ENCODE measurements at places on chromosomes 13 and 19. TPM values are rescaled to one million over a fixed set of nuclear protein-coding genes. Genes with fewer than 3 reads are reported as not detected.

GRCh38 chr19:13408889-13409518 is 97.3 kb downstream of the CACNA1A start:
- H3K27me3 ChIP-seq = no peaks in the 10 kb centered on the region
- no peak overlapping the region for H3K4me3 ChIP-seq
- no peaks in the 10 kb centered on the region for H3K4me1 ChIP-seq
- H3K27ac ChIP-seq = no peak overlapping the region
- H3K36me3 ChIP-seq = no peaks in the 10 kb centered on the region
- DNase-seq = no peak

DNA sequence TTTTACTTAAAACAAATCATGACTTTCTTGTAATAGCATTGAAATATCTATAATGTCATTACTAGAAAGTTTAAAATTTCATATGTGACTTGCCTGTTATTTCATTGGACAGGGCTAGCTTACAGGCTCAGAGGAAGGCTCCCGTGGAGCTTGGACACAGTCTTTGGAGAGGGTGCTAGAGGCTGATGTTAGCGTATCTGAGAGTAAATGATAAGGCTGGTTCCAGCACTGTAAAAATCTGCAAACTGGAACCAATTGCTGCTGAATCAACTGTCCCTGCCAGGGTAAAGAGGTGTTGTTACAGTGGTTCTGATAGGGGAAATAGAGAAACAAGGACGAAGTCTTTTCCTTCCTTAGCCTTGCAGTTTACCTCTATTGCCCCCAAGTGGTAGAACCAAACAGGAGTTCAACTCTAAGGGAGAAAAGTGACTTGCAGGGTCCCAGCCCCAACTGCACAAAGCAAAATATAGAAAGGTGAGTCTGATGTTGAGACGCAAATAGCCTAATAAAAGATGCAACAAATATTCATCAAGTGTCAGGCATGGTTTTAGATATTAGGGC is 901.7 kb downstream of the DIAPH3 start:
- H3K36me3 ChIP-seq = no peaks in the 10 kb centered on the region
- no peaks in the 10 kb centered on the region for H3K27me3 ChIP-seq
- DNase-seq = no peak
- no peaks in the 10 kb centered on the region for H3K4me1 ChIP-seq

GRCh38 chr13:64482373-64482772 is 2747.8 kb downstream of the PCDH9 start:
- H3K4me3 ChIP-seq = no peak overlapping the region
- no peak overlapping the region for H3K27ac ChIP-seq
- H3K27me3 ChIP-seq = no peaks in the 10 kb centered on the region

- H3K27me3 ChIP-seq = peaks cover 3% of the 10 kb centered on the region
- DNase-seq = no peak
- no peak overlapping the region for H3K4me3 ChIP-seq
- no peaks in the 10 kb centered on the region for H3K4me1 ChIP-seq
- no peaks in the 10 kb centered on the region for H3K36me3 ChIP-seq
- H3K27ac ChIP-seq = no peak overlapping the region
These were observed 101.4 kb upstream of the GPR12 start for GRCh38 chr13:26861941-26862340.

GRCh38 chr13:31456056-31456455 is 256.3 kb downstream of the B3GLCT start:
- no peaks in the 10 kb centered on the region for H3K4me1 ChIP-seq
- no peaks in the 10 kb centered on the region for H3K36me3 ChIP-seq
- H3K4me3 ChIP-seq = no peak overlapping the region
- peaks cover 3% of the 10 kb centered on the region for H3K27me3 ChIP-seq
- no peak overlapping the region for H3K27ac ChIP-seq
- no peak for DNase-seq

GRCh38 chr19:5627395-5627904 is 4.6 kb downstream of the SAFB start:
- no peak for DNase-seq
- H3K27me3 ChIP-seq = peaks cover 3% of the 10 kb centered on the region
- peaks cover 63% of the 10 kb centered on the region for H3K4me1 ChIP-seq

GRCh38 chr19:29967623-29968022 is 25.6 kb downstream of the URI1 start:
- no peaks in the 10 kb centered on the region for H3K27me3 ChIP-seq
- peaks cover 52% of the 10 kb centered on the region for H3K4me1 ChIP-seq
- H3K36me3 ChIP-seq = peaks cover 1% of the 10 kb centered on the region
- no peak overlapping the region for H3K4me3 ChIP-seq
- H3K27ac ChIP-seq = no peak overlapping the region

GRCh38 chr19:6062274-6062673 is 48.0 kb downstream of the RFX2 start:
- no peaks in the 10 kb centered on the region for H3K27me3 ChIP-seq
- H3K27ac ChIP-seq = peak overlapping the region; percentile 65
- H3K4me1 ChIP-seq = peaks cover 47% of the 10 kb centered on the region
- no peak overlapping the region for H3K4me3 ChIP-seq
- DNase-seq = no peak

DNA sequence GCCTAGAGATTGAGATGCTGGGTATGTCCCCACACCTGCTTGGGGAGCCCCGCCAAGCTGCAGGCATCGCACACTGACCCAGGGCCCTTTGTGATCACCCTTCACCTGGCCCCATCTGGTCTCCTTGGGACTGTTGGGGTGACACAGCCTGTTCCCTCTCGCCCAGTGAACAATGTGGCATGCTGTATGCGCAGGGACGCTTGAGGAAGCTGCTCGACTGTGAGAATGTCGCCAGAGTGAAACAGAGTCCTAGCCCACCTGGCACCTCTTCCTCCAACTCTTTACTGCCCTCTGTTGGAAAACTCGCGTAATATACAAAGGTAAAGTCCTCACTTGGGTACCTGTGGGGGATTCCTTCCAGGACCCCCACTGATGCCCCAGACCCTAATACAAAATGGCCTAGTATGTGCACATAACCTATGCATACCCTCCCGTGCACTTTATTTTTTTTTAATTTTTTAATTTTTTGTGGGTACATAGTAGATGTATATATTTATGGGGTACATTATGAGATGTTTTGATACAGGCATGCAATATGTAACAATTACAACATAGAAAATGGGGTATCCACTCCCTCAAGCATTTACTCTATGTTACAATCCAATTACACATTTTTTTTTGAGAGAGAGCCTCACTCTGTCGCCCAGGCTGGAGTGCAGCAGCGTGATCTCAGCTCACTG is 9.0 kb downstream of the BLOC1S3 start:
- H3K27ac ChIP-seq = no peak overlapping the region
- H3K27me3 ChIP-seq = peaks cover 2% of the 10 kb centered on the region
- no peaks in the 10 kb centered on the region for H3K4me1 ChIP-seq
- H3K36me3 ChIP-seq = no peaks in the 10 kb centered on the region

- peaks cover 10% of the 10 kb centered on the region for H3K27me3 ChIP-seq
- no peak overlapping the region for H3K27ac ChIP-seq
- no peaks in the 10 kb centered on the region for H3K36me3 ChIP-seq
- DNase-seq = no peak
These were observed 50.4 kb upstream of the CYSLTR2 start for GRCh38 chr13:48603375-48603774.

DNA sequence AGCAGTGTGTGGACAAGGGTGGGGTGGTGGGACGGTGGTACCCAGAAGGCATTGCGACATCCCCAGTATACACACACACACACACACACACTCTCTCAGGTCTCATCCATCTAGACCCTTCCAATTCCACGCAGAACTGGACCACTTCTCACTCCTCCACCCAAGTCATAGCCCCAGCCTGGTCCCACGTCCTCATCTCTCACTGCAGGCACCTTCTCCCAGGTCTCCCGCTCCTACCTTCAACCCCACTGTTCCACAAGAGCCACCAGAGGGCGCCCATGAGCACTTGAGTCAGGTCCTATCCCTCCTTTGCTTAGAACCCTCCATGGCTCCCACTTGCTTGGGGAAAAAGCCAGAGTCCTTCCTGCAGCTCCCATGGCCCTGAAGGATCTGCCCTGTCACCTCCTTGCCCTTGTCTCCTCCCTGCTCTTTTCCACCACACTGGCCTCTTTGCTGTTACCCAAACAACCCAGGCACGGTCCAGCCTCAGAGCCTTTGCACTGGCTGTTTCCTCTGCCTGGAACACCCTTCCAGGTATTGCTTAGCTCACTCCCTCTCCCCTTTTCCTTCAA is 62.6 kb downstream of the IER2 start:
- peak overlapping the region; percentile 41 for H3K27ac ChIP-seq
- H3K4me3 ChIP-seq = no peak overlapping the region
- H3K27me3 ChIP-seq = peaks cover 4% of the 10 kb centered on the region
- peak; percentile 59 for DNase-seq

- H3K4me3 ChIP-seq = peak overlapping the region; percentile 96
- H3K27ac ChIP-seq = peak overlapping the region; percentile 96
- peaks cover 62% of the 10 kb centered on the region for H3K4me1 ChIP-seq
- DNase-seq = no peak
These were observed 685 bp downstream of the GMFG start for GRCh38 chr19:39335168-39335548.

GRCh38 chr19:15378534-15379082 is 979 bp downstream of the AKAP8 start:
- peaks cover 35% of the 10 kb centered on the region for H3K4me1 ChIP-seq
- DNase-seq = peak; percentile 41
- peak overlapping the region; percentile 98 for H3K4me3 ChIP-seq
- H3K36me3 ChIP-seq = peaks cover 19% of the 10 kb centered on the region
- H3K27me3 ChIP-seq = no peaks in the 10 kb centered on the region

DNA sequence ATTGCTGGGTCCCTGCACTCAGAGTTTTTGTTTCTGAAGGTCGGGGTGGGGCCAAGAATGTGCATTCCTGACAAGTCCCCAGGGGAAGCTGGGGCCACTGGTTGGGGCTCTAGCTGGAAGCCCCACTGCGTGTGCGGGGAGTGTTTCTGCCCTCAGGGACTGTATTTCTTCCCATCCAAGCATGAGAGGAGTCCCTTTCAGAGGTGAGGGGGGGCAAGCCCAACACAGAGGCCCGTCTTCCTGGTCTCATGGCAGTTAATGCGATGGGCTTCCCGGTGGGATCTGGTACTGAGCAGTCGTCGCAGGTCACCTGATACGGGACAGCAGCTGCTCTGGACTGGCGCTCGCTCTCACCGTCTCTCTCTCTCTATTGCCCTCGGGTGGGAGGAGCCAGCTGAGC is 50.4 kb downstream of the GPR12 start:
- no peak for DNase-seq
- H3K4me1 ChIP-seq = no peaks in the 10 kb centered on the region
- no peak overlapping the region for H3K27ac ChIP-seq
- no peak overlapping the region for H3K4me3 ChIP-seq
- H3K27me3 ChIP-seq = peaks cover 4% of the 10 kb centered on the region

- peak overlapping the region; percentile 79 for H3K4me3 ChIP-seq
- H3K27me3 ChIP-seq = peaks cover 21% of the 10 kb centered on the region
- peak overlapping the region; percentile 12 for H3K27ac ChIP-seq
These were observed 17.8 kb downstream of the LMTK3 start for GRCh38 chr19:48493718-48494401.

DNA sequence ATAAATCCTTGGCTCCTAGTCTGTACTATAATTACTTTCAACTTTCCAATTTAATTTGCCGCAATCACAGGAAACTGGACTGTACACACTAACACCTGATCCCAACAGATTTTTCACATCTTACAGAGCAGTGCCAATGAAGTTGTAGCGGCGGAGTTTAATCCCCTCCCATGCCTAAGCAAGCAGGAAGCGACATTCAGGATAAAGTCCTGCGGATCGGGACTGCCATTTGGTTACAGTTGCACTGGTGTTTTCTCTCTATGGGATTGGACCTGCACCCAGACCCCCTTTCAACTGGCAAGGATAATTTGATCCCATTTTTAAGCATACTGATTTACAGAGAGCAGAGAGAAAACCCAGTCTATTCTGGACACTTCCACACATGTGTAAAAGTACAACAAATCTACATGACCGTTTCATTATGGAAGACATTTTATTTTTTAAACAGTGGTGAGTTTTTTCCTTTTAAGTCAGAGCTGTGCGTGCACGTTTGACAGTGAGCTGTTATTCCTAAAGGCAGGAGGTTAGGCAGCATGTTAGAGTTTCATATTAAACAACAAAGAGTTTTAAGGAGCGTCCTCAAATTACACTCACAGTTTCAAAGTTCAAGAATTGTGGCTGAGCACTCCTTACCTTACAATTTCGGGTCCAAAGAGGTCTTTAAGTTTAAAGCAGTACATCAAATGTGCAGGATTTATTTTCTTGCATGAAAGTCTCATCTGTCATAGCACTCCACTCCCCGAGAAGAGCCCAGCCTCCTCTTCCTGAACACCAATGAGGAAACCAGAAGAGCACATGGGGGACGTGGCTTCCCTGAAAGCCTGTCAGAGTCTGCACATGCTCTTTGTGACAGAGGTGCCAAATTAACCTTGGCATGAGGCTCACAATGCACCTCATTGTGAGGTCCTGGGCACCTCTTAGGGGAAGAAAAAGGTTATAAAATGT is 141.6 kb upstream of the RFC3 start:
- H3K27ac ChIP-seq = no peak overlapping the region
- peak overlapping the region; percentile 15 for H3K4me3 ChIP-seq
- H3K4me1 ChIP-seq = peaks cover 36% of the 10 kb centered on the region
- peak; percentile 9 for DNase-seq
- peaks cover 2% of the 10 kb centered on the region for H3K27me3 ChIP-seq

GRCh38 chr13:113499936-113500335 is 9.4 kb upstream of the DCUN1D2 start:
- no peak for DNase-seq
- H3K4me3 ChIP-seq = no peak overlapping the region
- peaks cover 42% of the 10 kb centered on the region for H3K36me3 ChIP-seq
- no peaks in the 10 kb centered on the region for H3K27me3 ChIP-seq
- H3K27ac ChIP-seq = no peak overlapping the region

DNA sequence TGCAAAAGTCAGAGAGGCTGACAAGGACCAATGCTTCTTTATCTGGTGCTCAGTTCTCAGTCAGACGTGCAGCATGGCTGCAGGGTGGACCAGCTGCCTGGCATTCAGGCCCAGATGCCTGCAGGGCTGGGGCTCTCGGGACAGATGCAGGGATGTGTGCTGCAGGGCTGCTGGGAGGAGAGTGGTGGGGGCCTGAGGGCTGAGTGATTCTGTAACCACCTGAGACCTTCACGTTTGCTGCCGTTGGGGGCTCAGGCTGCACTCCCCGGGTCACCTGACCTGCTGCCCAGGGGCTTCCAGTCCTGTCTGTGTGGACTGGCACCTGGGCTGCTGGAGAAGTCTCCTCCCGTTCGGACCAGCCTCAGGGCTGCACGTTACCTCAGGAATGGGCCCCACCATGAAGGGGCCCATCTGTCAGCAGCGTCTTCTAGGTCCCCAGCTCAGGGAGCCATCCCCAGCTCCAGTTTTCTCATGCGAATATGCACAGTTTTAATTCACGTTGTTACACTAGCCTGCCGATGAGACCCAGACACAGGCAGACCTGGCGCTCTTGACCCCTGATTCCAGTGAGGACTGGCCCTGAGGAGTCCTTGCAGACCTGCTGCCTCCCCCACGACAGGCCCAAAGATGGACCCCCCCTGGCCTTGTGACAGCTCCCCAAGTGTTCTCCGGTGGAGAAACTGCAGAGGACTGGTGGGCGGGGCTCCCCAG is 16.9 kb downstream of the KCTD15 start:
- no peak for DNase-seq
- no peak overlapping the region for H3K27ac ChIP-seq
- H3K27me3 ChIP-seq = peaks cover 2% of the 10 kb centered on the region
- H3K4me1 ChIP-seq = no peaks in the 10 kb centered on the region
- no peak overlapping the region for H3K4me3 ChIP-seq
- H3K36me3 ChIP-seq = no peaks in the 10 kb centered on the region

Gene SMAD9
- total RNA-seq = 0.08 TPM

Gene PLPPR3
- total RNA-seq = not detected

Gene PPM1N
- total RNA-seq = 1.0 TPM

Gene CCDC70
- not detected for total RNA-seq

Gene CKM
- total RNA-seq = not detected

Gene GRAMD1A
- 189 TPM for total RNA-seq

Gene DCT
- total RNA-seq = not detected

Measured in activated T-helper 1 cell treated with anti-CD3 and anti-CD28 coated beads, Interleukin-12 subunit alpha, Interleukin-12 subunit beta, Interleukin-2, Interleukin-4 antibody, amounts not matched to agents 30 ng/mL and 10 ng/mL and 1 ng/mL, durations not matched to agents 14 hours and 24 hours and 36 hours (primary cell).